Fibroblast of pulmonary artery (primary cell): ENCODE measurements at places on chromosomes 12 and 14.
A peak's percentile ranks its signal among the peaks of the same experiment; 100 is the strongest.

DNA sequence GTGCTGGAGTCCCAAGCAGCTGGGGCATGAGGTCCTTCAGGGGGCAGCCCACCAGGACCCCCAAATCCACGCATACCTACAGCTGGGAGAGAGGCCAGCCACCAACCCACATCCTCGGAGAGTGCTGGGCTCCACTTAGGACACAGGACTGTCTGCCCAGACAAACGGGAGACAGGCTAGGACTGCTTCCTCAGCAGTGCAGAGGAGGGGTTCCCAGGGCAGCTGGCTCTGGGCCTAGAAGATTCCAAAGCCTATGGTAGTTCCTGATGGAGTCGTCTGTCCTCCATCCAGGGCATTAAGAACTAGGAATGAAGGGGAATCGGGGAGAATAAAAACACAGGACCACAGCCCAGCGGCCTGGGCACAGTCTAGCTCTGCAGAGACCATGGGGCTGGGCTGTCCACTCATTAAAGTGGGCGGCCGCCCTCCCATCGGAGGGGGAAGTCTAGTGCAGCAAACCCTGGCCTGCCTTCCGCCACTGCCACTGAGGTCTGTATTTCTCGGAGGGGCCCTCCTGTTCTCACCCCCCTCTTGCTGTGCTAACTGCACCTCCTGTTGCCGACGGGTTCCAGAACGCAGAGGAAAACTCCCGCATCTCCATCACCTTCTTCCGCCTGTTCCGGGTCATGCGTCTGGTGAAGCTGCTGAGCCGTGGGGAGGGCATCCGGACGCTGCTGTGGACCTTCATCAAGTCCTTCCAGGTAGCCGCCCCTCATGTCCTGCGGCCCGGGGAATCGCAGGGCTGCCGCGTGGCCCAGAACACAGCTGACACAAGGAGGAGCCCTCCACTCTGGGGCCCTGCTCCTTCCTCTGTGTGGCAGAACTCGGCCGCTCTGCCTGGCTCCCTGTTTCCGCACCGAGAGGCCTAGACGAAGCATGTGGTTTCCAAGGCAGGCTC lies 143.5 kb upstream of the FKBP4 start:
- no peak for DNase-seq

DNA sequence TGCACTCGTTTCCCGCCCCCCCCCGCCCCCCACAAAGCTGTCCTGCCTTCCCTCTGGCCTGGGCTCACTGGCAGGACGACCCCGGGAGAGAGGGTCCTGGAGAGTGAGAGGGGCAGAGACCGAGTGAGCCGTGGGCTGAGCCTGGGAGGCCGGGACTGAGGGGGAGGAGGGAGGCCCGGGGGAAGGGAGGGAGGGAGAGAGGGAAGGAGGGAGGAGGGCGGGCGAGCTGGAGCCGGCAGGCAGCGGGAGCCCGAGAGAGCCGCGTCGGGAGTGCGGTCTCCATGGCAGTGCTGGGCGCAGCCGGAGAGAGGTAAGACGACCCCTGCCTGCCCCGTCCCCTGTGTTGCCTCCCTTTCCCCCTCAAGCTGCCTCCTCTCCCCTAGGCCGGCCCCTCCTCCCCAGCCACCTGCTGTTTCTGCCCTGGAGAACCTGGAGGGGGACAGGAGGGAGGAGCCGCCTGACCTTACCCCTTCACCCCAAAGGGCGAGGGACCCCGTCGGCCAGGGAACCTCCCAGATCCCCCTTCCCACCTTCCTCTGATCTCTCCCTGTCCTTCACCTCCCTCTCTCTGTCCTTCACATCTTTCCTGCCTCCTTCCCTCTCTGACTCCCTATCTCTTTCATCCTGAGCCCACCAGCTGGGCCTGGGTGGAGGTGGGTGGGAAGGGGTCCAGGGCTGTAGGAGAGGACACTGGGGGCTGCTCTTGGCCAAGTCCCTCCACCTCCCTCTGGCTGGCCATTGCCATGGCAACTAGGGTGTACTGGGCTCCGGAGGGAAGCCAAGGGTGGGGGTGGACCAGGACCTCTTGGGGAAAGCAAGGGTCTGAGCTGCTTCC lies at the start of gene GPR162:
Gene GPR162 (plus strand): TSS at position 231 of the 835 bp plus-strand sequence. CDS start 2,078 bp downstream, outside the sequence.
- DNase-seq = peak; percentile 63

DNA sequence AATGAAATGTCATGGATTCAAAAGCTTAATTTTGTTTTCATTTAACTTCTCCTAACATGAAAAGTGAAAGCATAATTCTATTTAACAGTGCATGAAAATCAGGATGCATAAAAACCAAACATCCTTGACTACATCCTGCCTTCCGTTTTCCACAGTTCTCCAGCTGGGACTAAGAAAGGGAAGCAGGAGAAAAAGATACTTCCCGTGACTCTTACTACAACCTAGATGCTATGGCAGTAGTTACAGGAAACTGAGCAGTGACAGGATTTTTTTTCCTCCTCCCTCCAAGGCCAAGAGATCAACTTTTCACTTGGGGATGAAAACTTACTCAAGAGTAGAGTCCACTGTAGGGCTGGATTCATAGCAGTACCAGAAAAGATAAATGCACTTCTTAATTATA lies 2.6 kb downstream of the EXOC5 start:
- DNase-seq = peak; percentile 36

DNA sequence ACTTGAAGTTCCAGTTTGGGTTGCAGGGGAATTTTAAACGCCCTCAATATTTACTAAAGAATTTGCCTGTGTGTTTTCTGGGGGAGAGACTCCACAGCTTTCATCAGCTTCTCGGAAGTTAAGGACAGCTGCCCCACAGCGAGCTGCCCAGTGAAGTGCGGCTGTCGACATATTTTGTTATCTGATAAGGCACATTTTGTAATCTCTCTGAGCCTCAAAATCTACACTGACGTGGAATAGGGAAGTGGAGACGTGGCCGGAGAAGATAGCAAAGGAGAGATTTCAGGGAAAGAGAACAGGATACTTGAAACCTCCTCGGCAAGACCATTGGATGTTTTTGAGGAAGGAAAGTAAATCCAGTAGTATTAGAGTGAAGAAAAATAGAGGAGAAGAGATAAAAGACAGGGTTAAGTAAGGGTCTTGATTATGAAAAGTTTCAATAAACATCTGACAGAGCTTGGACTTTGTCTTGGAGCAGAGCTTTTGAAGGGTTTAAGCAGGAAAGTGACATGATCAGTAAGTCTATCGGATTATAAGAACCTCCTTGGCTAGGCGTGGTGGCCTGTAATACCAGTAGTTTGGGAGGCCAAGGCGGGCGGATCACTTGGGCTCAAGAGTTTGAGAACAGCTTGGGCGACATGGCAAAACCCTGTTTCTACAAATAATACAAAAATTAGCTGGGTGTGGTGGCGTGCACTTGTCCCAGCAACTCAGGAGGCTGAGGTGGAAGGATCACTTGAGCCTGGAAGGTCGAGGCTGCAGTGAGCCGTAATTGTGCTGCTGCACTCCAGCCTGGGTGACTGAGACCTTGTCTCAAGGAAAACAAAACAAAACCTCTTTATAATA lies 1.1 kb downstream of the POLR3B start:
- peak; percentile 81 for DNase-seq

DNA sequence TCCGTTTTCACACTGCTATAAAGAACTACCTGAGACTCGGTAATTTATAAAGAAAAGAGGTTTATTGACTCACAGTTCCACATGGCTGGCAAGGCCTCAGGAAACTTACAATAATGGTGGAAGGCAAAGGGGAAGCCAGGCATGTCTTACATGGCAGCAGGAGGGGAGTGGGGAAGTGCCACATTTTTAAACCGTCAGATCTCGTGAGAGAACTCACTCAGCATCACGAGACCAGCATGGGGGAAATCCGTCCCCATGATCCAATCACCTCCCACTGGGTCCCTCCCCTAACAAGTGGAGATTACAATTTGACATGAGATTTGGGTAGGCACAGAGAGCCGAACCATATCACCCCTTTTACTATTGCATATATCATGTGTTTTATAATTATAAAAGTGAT lies 2.0 kb upstream of the PIGH start:
- no peak for DNase-seq

DNA sequence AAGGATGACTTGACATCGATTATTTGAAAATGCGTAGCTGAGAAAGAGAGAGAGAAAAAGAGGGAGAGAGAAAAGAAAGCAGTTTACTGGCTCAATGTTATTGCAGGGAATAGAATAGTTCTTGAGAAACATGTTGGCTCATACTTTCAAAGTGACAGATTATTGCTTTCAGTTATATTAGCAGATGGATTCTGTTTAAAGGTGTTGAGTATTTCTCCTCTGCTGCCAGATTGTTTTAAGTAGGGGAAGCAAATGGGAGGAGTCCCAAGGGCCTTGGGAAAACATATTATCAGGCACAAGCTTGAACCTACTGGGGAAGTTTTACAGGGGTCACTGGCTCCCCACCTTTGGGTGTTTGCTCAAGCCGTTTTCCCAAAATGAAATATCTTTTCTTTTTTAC lies 203.8 kb upstream of the SRRM4 start:
- no peak for DNase-seq

DNA sequence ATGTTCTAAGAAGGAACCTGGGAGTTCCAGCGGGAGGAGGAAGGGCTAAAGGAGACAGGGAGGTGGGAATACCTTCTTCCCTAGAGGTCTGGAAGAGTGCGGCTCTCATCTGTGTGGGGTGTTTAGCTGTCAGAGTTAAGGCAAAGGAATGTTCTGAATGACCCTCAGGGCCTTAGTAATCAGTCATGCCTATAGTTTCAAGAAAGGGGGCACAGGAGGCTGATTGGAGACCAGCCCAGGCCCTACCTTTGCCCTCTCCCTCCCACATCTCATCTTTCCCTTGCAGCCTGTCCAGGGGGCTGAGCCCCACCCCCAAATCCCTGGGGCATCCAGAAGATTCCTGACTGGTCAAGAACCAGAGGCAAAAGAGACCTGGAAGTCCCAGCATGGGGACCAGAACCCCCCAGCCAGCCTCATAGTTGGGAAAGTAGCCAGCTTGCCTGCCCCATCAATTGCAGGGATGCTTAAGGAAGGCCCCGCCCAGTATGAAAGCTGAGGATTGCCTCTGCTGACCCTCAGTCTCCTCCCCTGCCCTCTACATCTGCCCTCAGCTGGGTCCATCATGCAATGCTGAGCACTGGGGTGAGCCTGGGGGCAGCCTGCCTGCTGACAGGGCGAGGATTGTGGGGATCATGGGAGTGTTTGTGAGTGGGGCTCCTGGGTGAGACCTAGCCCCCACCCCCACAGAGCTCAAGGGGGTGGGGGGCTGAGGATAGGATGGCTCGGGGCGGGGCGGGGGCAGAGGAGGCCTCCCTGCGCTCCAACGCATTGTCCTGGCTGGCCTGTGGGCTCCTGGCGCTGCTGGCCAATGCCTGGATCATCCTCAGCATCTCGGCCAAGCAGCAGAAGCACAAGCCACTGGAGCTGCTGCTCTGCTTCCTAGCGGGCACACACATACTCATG lies 1.8 kb downstream of the GPR162 start:
- DNase-seq = no peak

- DNase-seq = no peak
Measured at GRCh38 chr12:123131291-123131832, 19.5 kb downstream of the PITPNM2 start.

DNA sequence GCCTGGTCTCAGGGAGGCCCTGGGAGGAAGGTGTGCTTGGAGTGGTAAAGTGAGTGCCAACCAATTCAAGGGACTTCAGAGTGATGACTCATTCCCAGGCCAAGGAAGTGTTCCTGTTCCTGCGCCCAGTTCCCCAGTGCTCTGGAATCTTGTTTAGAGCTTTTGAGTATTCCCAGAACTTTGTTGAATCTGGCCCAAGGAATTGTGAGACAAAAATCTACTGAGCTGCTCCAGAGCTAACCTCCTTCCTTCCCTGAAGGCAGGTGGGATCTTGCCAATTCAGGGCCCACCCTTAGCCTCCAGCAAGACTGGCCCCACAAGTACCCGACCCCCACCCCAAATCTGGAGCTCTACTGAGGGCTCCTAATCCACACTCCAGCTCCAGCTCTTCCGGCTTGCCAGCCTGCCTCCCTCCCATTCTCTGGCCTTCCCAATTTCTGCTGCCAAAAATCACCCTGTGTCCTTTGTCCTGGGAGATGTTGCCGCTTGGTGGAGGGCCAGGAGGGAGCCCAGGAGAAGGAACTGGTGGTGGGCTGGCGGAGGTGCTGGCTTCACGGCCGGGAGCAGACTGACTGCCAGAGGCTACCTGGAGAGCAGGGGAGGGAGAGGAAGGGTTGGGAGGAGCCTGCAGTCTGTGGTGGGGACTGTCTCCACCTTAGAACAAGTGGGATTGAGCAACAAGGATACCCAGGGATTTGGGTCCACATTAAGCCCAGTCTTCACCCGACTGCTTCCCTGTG lies 2.0 kb upstream of the ATN1 start:
- DNase-seq = peak; percentile 90

DNA sequence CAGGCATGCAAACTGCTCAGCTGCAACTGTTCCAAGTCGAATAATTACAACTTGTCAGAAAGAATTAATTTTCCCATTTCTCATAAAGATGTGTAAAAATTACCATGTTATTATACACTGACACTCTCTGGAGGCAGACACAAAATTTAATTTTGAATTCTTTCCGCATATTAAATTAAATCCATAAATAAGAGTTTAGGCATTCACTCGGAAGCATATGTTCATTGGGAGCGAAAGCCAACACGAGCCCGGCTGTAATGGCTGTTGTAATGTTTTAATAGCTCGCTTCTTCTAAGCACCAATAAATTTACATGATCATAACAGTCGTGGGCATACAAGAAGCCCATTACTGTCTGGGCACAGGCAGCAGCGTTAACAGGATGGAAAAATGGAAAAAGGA lies 189.6 kb upstream of the SOX5 start:
- no peak for DNase-seq
